ENCODE measurements at places on chromosomes 6 and 20.

DNA sequence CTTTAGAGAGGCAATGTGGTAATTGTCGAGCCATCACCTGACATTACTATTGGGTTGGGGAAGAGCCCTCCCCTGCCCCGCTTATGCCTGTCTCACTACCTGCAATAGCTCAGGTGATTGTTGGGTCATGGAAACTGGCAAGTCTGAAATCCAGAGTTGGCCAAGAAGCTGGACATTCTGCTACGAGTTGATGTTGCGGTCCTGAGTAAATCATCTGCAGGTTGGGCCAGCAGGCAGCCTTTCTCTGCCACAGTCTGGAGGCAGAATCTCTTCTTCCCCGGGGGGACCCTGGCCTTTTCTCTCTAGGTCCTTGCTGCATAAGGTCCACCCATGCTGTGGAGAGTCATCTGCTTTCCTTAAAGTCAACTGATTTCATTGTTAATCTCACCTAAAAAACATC is 142.4 kb downstream of the THBS2 start:
- no peak for DNase-seq

DNA sequence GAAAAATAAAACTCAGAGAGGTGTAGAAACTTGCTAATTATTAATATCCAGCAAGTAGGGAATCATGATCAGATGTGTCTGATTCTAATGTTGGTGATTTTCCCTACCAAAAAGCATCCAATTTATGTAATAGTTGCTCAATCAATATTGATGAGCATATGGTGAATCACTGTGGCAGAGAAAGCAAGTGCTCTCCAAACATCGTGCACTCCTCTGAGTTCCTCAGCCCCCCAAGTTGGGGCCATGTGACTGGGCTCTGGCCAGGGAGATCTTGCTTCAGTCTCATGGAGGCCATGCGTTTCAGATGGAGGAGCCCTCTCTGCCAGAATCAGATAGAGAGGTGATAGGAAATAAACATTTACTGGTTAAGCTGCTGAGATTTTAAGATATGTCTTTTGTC is 133.2 kb upstream of the LY86 start:
- no peak for DNase-seq

DNA sequence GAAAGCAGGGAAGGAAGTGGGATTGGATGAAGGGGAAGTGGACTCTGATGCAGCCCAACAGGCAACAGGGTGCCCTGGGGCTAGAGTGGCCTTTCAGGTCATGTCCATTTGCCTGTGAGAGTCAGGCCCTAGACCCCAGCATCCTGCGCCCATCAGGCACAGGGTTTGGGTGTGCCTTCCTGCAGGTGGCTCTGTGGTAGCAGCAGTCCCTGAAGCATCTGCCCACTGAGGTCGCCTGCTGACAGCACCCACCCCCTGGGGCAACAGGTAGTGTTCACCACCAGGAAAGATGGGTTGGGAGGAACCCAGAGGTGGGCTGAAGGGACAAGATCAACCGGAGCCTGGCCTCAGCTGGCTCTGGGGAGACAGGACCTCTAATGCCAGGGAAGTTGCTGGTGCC is 3.6 kb downstream of the PACSIN1 start:
- no peak for DNase-seq

DNA sequence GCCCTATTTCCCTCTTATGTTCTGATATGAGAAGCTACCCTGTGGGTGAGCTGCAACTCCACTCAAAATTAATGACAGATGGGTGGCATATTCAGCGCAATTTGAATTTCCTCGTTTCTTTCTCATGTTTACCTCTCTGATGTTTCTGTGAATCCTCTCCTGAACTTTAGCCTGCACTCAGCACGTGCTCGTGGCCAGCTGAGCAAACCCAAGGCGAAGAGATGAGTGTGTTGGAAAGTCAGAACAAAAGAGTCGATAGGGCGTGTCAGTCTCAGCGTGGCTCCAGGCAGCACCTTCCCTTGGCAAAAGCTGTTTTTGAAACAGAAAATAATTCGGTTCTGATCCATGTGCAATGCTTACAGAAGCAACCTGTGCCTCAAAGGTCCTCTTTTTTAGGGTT is 226.1 kb upstream of the GMDS start:
- no peak for DNase-seq

DNA sequence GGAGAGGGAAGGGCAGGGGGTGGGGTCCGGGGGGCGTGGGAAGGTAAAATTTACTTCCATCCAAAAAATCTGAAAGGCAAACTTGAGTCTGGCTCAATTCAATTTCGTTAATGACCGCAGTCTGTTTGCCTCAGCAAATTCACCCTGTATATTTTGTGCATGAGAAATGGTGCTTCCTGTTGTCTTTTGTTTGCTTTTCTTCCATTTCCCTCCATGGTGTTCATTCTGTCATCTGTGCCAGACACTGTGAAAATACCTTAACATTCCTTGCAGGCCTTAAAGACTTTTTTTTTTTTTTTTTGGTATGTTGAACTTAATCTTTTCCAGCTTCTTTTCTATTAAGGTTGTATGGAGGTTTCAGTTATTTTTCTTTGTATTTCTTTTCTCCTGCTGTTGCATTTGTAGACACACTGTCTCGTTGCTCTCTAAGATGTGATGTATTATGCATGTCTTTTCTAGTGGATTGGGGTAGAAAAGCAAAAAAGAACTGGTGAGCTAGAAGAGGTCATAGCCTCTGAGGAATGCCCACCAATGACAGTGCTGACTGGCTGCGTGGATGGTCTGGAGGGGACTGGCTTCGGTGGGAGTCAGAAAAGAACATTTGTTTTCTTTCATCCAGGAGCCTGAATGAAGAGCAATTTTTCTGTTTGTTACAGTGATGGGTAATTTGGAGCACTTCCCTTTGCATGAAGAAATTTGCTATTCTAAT is 585.0 kb upstream of the MAP3K7 start:
- no peak for DNase-seq

DNA sequence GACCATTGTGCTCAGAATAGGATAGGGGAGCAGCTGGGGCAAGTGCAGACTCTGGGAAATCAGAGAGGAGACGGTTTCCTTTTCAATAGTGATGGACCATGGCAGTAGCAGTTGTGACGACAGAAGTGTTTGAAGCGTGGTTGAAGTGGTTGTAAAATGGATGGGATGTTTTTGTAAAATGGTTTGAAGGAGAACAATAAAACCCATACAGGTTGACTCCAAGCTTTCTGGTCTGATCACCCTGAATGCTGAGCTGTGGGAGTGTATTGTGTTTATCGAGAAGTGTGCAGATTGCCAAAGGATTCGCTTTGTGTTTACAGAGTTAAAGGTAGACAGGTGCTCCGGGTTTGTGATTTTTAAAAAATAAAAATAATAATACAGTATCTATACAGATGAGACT is 255.2 kb upstream of the SULF2 start:
- DNase-seq, result no peak

DNA sequence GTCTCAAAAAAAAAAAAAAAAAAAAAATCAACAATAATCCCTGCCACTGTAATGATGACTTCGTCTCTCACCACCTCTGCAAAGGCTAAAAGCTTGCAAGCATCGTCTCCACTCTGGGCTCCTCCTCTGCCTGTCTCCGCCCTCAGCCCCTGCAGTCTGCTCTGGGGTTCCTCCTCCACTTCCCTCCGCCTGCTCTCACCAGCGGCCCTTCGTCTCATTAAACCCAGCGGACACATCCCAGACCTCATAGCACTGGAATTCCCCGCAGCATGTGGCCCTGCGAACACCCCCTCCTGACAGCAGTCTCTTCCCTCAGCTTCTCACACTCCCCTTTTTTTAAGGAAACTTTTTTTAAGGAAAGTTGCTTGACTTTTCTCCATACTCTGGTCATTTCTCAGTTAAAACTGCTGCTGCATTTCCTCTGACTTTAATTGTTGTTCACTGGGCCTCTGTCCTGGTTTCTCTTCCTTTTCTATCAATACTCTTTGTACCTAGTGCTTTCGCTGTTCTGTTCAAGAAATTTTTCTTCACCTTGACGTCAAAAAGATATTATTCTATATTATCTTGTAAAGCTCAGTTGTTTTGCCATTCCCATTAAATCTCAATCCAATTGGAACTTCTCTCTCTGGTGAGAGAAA is 70.9 kb upstream of the PLEKHG1 start:
- no peak for DNase-seq

DNA sequence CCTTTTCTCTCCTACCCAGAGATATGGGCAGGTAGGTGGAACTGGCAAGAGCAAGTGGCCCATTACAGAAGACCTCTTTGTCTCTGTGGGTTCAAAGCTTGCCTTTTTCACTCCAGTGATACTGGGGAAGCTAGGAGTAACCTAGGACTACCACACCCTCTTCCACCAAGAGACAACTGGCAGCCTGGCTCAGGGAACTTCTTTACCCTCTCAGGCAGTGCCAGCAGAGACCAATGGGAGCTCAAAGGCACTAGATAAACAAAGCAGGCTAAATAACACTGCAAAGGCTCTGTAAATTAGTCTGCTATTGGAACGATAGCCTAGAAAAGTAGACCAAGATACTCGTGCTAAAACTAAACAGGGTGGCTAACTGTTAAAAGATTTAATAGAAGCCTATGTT is 32.1 kb downstream of the ATRN start:
- DNase-seq, result no peak

- no peak for DNase-seq
These were observed 11.0 kb upstream of the SIM1 start for GRCh38 chr6:100475554-100476320.

Data from T-cell (primary cell).